ENCODE measurements at places on chromosomes 5 and 9.

- DNase-seq: no peak
These were observed 1.4 kb upstream of the KDM3B start for GRCh38 chr5:138351056-138351455.

GRCh38 chr9:31174681-31175080 lies 1209.8 kb upstream of the ACO1 start:
- no peak for DNase-seq

GRCh38 chr5:38045446-38045845 lies 205.6 kb upstream of the GDNF start:
- no peak for DNase-seq

DNA sequence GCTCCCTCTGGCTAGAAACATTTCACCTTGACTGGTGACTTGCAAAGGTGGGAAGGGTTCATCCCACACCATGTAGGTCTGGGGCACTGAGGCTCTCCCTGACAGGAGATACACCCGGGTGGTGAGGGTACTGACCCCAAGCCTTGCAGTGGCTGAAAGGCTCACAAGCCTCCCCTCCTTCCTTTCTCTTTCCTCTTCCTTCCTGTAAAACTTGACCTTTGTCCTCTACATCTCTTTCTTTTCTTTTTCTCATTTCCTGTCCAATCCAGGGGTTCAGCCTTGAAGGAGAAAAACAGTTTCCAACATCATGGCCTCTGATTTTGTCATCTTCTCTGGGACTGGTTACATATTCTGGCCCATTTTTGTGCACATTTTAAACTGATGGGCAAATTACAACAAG lies 16.6 kb downstream of the FBP2 start:
- DNase-seq: no peak

DNA sequence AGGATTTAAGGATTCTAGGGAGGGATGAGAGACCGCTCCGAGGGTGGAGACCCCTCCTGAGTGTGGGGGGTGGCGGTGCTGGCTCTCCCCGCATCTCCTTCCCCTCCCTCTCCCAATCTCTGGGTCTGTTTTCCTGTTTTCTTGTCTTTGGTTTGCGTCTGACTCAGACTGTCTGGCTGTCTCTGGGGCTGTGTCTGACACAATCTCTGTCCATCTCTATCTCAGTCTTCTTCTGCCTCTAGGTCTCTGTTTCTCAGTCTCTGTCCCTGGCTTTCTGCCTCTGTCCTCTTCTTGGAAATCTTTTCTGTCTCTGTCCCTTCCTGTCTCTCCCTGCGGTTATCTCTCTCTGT lies 196 bp upstream of the GRM6 start:
- no peak for DNase-seq

GRCh38 chr9:12958279-12958678 lies 183.5 kb downstream of the LURAP1L start:
- DNase-seq: no peak

- no peak for DNase-seq
These were observed 26.9 kb downstream of the CNOT6 start for GRCh38 chr5:180521101-180521500.

- DNase-seq: no peak
These were observed 614.7 kb downstream of the CSNK1G3 start for GRCh38 chr5:124126504-124127217.

GRCh38 chr5:10485142-10485795 lies 43.6 kb downstream of the ROPN1L start:
- peak; percentile 93 for DNase-seq

GRCh38 chr5:173572431-173573125 lies 43.9 kb downstream of the BOD1 start:
- DNase-seq: no peak

GRCh38 chr5:125538469-125538868 lies 792.0 kb upstream of the ZNF608 start:
- no peak for DNase-seq

GRCh38 chr5:127400946-127401670 lies 110.5 kb downstream of the MEGF10 start:
- no peak for DNase-seq

GRCh38 chr5:139492700-139493192 lies 10.2 kb upstream of the STING1 start:
- DNase-seq: no peak

DNA sequence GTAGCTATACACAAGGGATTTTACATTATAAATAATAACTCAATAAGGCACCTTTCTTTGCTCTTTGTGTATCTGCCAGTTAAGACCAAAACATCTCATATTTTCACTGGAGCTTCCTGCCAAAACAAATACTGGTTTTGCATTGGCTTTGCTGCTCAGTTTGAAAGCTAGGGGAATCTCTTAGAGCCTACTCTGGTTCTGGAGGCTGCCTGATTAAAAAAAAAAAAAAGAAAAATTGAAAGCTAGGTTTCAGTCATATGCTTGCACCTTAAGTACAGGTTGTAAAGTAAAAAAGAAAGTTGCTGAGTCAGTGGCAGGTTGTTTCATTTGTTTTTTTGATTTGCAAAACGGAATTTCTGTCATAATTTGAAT lies 2.3 kb downstream of the DENND4C start:
- peak; percentile 20 for DNase-seq

GRCh38 chr5:78280261-78280660 lies 14.2 kb downstream of the AP3B1 start:
- DNase-seq: no peak

DNA sequence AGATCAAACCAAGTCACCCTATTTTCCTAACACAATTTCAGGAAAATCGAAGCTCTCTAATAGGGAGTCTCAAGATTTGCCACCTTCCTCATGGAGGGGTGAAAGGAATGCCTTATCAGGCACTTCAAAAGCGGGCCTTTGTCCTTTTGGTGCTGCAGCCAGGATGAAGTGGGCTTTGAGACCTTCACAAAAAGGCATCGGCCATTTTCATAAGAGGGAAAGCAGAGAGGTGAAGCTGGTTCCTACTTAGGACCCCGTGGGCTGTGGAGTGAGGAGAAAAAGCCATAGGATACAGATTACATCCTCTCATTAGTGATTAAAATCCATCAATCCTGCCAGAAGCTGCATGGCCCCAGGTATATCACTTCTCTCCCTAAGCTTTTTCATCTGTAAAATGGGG lies 859 bp downstream of the CDKN2AIPNL start:
- DNase-seq: no peak

DNA sequence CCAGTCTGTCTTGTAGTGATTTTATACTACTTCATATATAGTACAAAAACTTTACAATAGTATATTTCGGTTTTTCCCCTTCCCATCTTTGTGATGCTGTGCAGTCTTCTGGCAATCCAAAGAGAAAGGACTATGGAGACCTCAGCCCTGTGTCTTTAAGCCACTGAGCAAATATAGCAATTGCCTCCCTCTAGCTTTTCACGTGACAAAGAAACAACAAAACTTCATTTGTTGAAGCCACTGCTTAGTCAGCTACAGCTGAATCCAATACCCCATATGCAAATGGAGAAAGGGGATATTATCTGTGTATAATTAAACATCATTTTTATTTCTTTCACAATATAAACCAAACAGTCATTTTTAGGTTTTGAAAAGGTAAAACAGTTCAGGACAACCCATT lies 142.8 kb upstream of the STK32A start:
- DNase-seq: no peak

- DNase-seq: no peak
These were observed 35.0 kb upstream of the HMHB1 start for GRCh38 chr5:143776951-143777350.

- DNase-seq: no peak
These were observed 30.5 kb downstream of the SFXN1 start for GRCh38 chr5:175508896-175509295.

DNA sequence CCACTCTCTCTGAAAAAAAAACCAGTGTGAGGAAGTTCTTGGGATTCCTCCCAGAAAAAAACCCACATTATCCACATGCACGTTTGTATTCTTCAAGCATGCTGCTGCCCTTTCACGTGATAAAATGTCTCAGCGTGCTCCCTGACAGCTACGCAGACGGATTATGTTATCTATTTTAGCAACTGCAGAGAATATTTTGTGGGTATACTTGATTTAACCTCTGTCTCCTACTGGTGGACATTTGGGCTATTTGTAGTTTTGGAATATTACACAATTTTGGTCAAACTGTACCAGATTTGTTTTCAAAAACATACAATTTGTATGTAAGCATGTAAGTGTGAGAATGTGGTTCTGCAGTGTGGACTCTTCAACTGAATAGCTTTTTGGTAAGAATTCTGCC lies 10.7 kb downstream of the PRRC2B start:
- no peak for DNase-seq

GRCh38 chr9:85024374-85024773 lies 354.8 kb downstream of the NTRK2 start:
- DNase-seq: no peak

GRCh38 chr5:122559676-122560075 lies 215.2 kb upstream of the SNX2 start:
- no peak for DNase-seq

- no peak for DNase-seq
These were observed 23.8 kb downstream of the CAMSAP1 start for GRCh38 chr9:135883410-135884089.
